ENCODE measurements at places on chromosomes 16 and 17.
A peak's percentile ranks its signal among the peaks of the same experiment; 100 is the strongest.

DNA sequence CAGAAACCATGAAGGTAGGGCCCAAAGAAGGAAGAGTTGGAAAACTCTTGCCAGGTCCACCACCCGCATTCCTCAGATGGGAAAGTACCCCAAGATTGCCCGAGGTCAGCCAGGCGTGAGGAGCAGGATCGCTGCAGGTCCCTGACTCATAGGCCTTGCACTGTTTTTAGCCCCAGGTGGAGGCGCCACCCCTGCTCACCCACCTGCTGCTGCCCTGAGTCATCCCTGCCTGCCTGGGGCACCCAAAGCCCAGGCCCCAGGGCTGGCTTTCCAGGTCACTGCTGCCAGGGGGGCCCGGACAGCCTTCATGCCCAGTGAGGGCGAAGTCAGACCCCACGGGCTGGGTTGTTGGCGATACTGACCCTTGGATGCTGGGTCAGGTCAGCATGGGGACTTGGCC lies 100.9 kb downstream of the AMFR start:
- no peak for DNase-seq

- DNase-seq, result no peak
These were observed 13.1 kb downstream of the ZSCAN10 start for GRCh38 chr16:3085868-3086595.

DNA sequence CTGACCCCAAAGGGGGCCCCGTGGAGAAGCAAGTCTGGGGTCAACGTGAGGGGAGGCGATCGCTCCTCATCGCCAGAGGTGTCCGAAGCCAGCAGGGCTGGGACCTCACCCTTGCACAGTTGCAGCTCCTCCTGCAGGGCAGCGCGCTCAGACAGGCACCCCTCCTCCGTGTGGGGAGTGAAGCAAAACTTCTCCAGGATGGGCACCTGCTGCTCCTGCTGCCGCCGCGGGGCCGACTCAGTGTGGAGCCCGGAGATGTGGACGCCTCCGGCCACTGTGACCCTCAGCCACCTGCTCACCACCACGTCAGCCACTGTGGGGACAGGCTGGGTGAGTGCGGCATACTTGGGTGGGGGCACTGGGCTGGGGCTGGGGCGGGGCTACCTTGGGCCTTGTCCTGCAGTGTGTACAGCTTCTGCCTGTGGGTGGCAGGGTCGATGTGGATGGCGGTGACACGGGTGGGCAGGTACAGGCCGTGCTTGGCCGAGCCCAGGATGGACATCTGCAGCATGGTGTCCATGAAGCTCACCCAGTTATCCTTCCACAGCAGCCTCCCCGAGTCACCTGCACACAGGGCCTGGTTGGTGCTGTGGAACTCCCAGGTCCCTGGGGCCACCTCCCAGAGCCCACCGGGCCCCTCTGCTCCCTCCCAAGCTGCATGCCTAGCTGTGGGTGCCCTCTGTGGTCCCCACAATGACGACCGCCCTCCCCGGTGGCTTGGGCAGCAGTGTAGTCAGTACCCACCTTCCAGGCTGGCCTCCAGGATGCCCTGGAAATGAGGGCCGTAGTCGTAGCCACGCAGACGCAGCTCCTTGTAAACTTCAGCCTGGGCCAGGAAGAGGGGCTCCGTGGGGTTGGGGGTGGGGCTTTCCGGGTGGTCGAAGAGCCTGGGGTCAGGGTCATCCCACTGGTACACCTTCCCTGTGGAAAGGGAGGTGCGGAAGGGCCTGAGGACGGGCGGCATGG lies 10.8 kb downstream of the FASN start:
- no peak for DNase-seq

DNA sequence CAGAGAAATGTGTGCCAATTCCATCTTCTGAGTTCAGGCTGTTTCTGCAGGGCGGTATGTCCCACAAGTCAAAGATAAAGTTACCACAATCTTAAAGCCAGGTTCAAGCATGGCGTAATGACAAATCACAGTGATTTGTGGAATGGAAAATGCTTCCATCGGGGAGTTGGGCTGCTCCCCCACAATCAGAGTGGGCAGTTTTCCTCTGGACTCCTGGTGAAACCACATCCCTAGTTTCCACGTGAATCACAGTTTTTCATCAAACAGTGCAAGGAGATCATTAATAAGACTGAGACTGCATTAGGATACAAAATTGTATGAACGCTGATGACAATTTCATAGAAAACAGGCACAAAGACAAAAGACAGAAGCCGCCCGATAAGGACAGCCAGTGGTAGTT lies 3.6 kb downstream of the LITAF start:
- no peak for DNase-seq

DNA sequence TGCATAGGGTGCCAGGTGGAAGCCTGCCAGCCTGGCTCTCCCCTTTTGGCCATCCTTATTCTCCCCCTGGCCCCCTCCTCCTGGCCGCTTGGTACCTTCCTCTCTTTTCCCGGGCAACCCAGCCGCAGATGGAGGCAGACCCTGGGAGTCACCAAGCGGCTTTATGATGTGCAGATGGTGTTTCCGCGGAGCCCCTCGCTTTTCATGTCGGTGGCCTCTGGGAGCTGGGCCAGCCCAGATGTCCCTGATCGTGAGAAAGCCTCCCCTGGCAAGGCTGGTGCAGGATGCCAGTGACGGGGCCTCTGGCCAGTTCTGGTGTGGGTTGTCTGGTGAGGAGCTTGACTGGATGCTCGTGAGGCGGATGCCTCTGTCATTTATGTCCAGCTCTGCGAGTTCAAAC lies 18.0 kb upstream of the BRD7 start:
- no peak for DNase-seq

- DNase-seq, result no peak
These were observed 21.2 kb upstream of the LGALS9 start for GRCh38 chr17:27609611-27610303.

- no peak for DNase-seq
These were observed 15.6 kb upstream of the DDX19A start for GRCh38 chr16:70331091-70331490.

GRCh38 chr17:68169840-68170239 lies 78.0 kb upstream of the AMZ2 start:
- DNase-seq, result no peak

DNA sequence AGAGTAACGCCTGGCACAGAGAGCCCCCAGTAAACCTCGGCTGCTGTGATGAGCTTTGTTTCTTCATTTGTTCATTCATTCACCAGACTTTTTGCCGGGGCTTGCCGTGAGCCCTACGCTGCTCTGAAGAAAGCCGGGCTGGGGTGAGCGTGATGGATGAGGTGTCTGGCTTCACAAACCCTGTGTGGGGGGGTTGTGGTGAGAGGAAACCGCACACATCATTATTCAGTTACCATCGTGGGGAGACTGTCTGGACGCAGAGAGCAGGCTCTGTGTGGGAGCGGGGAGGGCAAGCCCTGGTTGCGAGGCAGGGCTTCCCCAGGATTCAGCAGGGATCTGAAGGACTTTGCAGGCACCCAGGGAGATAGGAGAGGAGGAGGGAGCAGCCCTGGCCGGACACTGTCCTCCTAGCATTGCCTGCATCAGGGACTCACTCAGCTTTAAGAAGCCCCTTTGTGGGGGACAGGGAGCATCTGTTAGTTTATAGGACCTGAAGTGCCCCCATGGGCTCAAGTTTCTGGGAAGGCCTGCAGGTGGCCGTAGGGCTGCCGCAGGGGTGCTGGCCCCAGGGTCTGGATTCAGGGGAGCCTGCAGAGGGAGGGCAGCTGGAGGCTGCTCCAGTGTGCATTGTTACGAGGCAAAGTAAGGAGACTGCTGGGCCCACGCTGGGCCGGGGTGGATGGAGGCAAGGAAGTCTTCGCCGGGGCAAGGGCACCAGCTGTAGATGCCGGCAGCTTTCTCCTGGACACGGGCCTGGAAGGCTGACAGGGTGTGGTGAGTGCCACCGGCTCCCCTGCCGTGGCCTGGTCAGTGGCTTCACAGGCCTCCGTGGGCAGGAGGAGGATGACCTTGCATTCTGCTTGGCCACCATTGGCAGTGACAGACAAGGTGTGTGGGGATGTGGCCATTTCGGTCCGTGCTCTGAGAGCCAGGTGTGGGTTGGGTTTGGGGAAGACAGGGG lies 334.5 kb downstream of the SEC14L1 start:
- peak; percentile 77 for DNase-seq

GRCh38 chr16:67666559-67667452 lies at the start of the genes C16orf86 and ENKD1:
Gene C16orf86 (plus strand): TSS chr16:67666814. CDS start chr16:67666971, 157 bp downstream.
Gene ENKD1 (minus strand): TSS chr16:67666750. CDS start chr16:67666442, 308 bp downstream.
- DNase-seq, result peak; percentile 84

DNA sequence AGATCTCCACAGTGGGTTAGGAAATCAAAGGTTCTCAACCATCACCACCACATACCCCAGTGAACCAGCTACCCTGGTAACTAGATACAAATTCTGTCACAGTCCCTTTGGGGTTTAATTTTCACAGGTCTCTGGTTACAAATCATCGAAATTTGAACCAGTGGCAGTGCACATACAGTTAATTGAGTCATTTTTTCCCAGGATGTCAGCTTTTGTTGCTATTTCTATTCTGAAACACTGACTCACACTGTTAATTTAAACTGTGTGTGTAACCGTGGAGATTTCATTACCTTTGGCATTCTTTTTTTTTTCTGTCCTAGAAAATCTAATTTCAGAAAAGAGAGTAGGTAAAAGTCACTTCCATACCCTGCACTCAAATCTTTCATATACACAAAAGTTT lies 511.5 kb downstream of the TOX3 start:
- no peak for DNase-seq

- peak; percentile 59 for DNase-seq
These were observed at the start of gene NOL3 for GRCh38 chr16:67170168-67170948. Gene NOL3 (plus strand): TSS chr16:67170538.

- DNase-seq, result no peak
These were observed 14.2 kb downstream of the SAP30BP start for GRCh38 chr17:75681289-75681688.

DNA sequence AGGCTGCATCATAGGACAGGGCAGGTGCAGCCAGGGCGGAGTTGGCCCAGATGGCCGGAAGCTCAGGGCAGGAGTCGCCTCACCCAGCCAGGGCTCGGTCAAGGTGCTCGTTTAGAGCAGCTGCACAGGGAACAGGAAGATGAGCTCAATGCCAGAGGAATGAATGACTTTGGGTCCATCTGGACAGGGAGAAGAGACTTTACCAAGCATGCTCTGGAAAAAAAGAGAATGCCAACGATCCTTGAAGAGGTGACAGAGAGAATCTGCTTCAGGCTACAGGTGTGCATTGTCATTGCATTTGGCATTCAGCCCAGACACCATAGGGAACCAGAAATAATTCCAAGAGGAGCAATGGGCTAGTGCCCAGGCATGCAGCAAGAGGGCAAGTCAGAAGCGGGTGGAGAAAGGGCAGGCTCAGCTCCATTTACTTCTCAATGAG lies 6.7 kb upstream of the MPP3 start:
- no peak for DNase-seq

DNA sequence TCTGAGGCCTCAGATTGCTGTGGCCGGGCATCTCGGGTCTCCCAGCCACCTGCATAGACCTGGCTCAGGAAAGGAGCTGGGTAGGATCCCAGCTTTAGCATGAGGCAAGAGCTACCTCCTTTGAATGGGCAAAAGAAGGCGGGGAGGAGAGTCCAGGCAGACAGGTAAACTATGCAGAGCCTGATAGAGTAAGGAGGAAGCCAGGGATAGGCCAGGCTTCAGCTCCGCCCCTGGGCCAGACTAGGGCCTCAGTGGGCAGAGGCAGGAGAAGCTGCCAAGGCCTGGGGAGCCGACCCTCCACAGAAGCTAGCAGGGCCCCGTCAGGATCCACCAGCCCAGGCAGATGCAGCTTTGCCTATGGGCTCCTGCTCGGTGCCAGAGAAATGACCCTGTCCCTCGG lies 22.6 kb upstream of the UBE2G1 start:
- DNase-seq, result no peak

- DNase-seq, result no peak
These were observed 19.4 kb upstream of the HS3ST3B1 start for GRCh38 chr17:14281530-14281929.

GRCh38 chr16:20084624-20085226 lies 11.0 kb upstream of the GPR139 start:
- no peak for DNase-seq

DNA sequence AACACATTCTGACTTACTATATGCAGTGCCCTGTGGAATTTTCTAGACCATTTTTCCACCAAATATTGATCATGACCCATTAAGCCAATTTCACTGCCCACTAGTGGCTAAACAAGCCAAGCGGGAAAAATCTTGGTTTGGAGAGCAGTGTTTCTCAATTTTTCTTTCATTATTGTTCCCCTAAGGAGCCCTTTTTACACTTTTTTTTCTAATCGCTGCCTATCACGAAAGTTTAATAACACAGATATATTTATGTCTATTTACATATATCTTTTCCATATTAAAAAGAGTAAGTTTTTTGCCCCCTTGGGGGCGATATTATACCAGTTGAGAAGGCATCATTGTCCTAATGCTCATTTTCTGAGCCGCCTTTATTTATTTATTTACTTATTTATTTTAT lies 10.8 kb upstream of the TLCD3B start:
- no peak for DNase-seq

DNA sequence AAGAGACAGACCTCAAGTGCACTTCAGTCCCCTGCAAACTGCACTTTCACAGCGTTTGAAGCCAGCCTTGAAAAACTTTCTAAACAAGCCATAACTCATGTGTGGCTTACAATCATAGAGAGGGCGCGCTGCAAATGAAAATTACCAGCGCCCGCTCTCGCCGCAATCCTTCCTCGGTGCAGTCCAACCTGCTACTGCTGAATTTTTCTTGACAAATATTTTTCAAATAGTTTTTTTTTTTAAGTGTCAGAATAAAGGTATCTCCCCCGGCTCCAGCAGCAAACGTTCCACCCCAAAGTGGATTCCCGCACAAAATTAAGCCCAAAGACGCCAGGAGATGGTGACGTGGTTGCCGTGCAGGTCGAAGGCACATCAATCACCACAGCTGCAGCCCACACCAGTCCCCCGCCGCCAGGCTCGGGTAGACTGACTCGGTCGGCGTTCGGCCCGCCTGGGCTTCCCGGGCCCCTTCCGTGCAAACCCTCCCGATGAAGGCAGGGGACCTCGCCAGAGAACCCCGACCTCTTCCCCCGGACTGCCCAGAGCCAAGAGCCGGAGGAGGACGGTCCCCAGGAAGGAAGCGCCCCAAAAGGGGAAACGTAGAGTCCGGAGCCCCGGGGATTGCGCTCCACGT lies 630 bp downstream of the GRB2 start:
- peak; percentile 76 for DNase-seq

GRCh38 chr16:1206786-1207185 lies 18.3 kb downstream of the TPSG1 start:
- no peak for DNase-seq

DNA sequence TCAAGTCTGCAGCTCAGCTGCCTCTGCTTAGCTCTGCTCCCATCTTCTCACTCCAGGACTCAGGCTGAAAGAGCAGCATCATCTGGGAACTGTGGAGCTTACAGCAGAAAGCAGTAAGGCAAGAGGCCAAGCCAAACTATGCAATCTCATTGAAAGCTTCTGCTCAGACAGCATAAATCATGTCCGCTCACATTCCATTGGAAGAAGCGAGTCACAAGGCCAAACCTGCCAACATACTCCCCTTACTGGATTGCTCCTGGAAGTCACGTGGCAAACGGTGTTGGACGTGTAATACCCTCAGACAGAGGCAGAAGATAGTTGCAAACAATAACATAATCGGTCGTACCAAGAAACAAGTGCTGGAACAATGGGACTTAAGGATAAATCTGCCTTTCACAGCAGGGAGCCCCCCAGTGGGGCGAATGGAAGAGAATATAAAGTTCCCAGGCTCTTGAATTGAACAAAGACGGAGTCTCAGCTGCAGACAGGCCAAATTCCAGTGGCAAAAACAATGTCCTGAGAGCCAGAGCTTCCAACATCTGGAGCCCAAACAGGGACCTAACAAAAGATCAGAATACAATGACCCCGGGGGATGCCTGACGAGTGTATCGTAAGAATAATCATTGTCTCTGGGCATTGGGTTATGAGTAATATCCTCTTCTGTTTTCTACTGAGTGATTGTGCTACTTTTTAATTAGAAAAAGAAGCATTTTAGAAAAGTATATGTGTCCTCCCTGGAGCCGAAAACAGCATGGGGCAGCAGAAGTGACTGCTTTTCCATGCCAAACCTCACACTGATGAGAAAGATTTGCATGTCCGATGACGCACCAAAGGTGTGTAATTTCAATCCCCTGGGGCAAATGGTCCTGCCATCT lies 68.4 kb downstream of the CMC2 start:
- DNase-seq, result no peak

All from activated T-cell treated with anti-CD3 and anti-CD28 coated beads, Interleukin-2, amount 50 U/mL, for 24 hours (primary cell).